ENCODE measurements at places on chromosomes 12 and 14.

DNA sequence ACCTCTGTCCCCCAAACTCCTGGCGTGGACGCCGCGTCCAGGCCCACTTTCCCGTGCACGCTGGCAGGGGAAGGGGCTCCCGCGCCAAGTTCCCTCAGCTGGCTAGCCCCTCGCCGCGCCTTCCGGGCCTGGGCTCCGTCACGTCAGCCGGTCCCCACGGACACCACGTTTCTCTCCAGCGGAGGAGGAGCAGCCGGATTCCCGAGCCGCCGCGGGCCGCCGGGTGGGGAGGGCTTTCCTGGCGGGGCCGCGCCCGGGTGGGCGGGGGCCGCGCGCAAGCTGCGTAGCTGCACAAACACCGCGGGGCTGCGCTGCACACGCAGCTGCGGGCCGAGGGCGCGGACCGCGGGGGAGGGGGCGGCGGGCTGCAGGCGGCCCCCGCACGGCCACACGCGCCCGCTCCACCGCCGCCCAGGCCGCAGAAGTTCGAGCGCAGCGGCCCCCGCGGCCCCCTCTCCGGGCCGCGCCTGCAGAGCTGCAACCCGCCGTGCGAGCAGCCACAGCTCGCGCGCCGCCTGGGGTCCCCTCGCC, 45.1 kb upstream of the PNMA1 start:
- DNase-seq, result no peak

- no peak for DNase-seq
Measured at GRCh38 chr12:55847033-55847432, 4.3 kb upstream of the MMP19 start.

DNA sequence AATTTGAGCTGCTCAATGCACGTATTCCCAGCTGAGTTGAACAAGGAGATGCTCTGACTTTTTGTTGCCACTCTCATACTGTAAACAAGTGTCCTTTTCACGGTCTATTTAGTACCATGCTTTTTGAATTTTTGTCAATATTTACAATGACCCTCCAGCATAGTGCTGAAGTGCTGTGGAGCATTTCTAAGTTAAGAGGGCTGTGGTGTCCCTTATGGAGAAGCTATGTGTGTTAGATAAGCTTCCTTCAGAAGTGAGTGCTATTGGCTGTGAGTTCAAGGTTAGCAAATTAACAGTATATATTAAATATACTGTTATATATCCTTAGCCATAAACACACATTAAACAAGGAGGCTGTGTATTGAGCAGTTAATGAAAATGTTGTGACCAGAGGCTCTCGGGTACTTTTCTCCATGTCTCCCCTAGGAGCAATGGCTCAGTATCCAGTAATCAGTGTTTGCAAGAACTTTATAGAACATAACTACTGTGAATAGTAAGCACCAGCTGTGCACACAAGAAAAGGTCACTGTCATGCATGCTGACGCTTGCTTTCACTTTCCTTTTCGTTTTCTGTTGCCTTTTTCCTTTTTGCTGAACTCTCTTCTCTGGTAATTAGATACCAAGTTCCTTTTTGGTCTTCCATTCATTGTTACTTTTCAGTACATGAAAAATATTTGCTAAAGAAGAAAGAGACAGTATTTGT, 187.2 kb upstream of the NEDD1 start:
- DNase-seq, result peak; percentile 69

- no peak for DNase-seq
Measured at GRCh38 chr12:121503395-121503794, 77.4 kb downstream of the KDM2B start.

Measured in NCI-H510A (cell line).